GM23248 (cell line): ENCODE measurements at places on chromosomes 11 and 22. TPM values are rescaled to one million over a fixed set of nuclear protein-coding genes. Genes with fewer than 3 reads are reported as not detected.

Gene GRIK4
- total RNA-seq: not detected in 2 replicates

Gene C11orf54
- total RNA-seq: 12.5 and 13.7 TPM in 2 replicates

Gene NAALAD2
- total RNA-seq: 0.76 TPM in 1 of 2 replicates, not detected in the other

Gene OR8A1
- total RNA-seq: not detected in 2 replicates

Gene MMP7
- total RNA-seq: not detected in 2 replicates
